ENCODE measurements at places on chromosomes 12 and 14.
A peak's percentile ranks its signal among the peaks of the same experiment; 100 is the strongest.

- no peak for DNase-seq
These were observed 354.4 kb downstream of the NELL2 start for GRCh38 chr12:44521702-44522101.

DNA sequence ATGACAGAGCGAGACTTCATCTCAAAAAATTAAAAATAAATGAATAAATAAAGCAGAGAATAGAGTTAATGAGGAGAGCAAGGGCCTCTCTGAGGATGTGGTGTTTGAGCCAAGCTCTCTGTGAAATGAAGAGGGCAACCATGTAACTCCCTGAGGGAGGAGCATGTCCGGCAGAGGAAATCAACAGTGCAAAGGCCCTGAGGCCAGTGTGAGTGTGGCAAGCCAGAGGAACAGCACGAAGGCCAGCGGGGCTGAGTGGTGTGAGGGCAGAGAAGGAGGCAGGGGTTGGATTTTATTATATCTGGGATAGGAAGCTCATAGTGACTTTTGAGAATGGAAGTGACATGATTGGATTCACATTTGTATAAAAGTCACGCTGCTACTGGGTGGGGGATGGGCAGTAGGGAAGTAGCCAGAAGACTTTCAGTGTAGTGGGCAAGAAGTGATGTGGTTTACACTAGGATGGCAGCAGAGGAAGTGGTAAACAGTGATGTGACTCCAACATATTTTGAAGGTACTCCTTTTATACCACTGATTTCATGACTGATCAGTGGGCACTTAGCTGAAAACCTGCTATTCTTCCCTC, 10.3 kb upstream of the LRP1-AS start:
- no peak for DNase-seq

DNA sequence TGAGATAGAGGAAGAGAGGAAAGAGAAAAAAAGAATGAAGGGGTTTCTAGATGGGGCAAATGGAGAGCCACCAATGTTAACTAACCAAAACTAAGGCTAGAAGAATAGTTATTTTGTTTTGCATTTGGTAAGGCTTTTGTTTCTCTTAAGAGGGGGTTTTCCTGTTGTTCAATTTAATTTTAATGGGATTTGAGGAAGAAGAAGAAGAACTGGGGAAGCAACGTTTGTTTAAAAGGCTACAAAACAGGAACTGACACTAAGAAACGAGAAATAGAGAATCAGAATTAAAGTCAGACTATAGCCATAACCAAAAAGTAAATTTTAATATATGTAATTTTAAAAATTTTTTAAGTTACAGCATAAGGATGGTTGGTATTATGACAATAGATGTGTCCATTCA, 13.7 kb downstream of the TXNDC16 start:
- no peak for DNase-seq

DNA sequence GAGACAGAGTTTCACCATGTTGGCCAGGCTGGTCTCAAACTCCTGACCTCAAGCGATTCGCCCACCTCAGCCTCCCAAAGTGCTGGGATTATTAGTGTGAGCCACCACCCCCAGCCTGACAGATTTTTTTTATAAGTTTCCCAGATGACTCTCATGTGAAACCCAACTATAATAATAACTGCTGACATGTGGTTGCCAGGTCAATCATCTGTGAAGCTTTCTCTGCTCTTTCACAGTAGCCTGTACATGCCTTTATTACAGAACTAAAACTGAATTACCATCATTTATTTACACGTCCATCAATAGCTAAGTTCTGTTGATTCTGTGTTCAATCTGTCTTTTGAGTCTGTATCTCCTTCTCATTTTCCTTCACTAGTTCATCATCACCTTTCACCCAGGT, 218.5 kb downstream of the RPS29 start:
- no peak for DNase-seq

- no peak for DNase-seq
These were observed 54.3 kb downstream of the TTC9 start for GRCh38 chr14:70696026-70696425.

DNA sequence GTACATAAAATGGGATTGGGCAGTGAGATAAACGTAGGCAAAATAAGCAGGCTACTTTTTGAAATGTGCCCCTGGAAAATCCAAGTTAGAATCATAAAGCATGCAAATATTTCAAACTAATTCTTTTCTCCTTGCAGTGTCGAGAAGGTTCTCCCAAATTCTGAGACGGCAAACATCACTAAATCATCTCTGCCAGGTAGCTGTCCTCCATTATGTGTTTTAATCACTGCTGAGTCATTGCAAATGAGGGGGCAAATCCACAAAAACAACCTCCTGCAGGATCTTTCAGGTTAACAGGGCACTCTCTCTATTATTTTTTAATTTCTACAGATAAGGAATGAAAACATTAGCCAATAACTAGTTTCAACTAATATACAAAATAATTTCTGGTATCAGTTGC, 63.2 kb upstream of the RIC8B start:
- DNase-seq = no peak

GRCh38 chr14:21454843-21455544, 929 bp downstream of the CHD8 start:
- peak; percentile 21 for DNase-seq

DNA sequence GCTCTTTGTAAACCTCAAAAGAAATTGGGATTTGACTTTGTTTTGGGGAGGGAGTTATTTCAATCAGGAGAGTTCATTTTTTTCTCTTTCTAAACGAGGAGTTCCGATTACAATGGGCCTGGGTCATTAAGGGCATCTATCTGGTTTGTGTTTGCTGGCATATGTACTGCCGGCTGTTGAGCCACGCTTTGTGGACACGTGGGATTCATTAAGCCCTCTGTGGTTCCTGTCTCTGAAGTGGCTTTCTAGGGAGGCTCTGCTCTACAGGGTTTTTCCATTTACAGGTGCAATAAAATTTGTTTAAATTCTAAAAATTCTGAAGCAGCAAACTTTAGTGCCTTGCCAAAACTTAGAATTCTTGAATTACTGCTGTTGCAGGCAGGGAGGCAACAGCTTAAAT, 57.9 kb downstream of the GNS start:
- DNase-seq = no peak

DNA sequence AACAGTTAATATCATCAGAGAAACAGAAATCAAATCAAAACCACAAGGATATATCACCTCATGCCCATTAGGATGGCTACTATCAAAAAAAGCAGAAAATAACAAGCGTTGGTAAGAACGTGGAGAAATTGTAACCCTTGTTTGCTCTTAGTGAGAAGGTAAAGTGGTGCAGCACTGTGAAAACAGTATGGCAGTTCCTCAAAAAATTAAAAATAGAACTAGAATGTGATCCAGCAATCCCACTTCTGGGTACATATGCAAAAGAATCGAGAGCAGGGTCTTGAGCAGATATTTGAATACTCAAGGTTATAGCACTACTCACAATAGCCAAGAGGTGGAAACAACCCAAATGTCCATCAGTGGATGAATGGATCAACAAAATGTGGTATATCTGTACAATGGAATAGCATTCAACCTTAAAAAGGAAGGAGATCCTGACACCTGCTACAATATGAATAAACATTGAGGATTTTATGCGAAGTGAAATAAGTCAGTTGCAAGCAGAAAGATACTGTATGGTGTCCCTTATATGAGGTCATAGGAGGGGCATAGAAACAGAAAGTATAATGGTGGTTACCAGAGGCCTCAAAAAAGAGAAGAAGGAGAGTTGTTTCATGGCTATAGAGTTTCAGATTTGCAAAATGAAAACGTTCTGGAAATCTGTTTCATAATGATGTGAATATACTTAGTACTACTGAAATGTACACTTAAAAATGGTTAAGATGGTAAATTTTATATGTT, 131.0 kb upstream of the EEA1 start:
- no peak for DNase-seq

- DNase-seq = no peak
These were observed 36.0 kb upstream of the PLEKHG6 start for GRCh38 chr12:6274231-6275221.

DNA sequence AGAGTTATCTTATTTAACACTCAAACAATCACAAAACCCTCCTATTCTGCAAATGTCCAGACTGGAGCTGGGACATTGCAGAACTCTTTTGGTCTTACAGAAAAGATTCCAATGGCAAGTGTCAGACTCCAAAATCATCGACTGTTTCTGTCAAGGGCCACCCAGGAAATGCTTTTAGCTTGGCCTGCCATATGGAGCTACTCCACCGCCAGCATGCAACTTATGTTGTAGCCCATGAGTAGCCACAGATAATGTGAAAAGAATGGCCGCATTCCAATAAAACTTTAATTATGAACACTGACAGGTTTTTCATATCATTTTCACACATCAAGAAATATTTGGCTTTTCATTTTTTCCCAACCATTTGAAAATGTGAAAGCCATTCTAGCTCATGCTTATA, 57.5 kb downstream of the SYNE3 start:
- no peak for DNase-seq

- DNase-seq = no peak
These were observed at the start of gene ESRRB for GRCh38 chr14:76375947-76376404. TSS of gene ESRRB (plus strand) at chr14:76376137. CDS start at chr14:76376402, 265 bp downstream.

- DNase-seq = no peak
These were observed 756 bp downstream of the TULP3 start for GRCh38 chr12:2891240-2892053.

GRCh38 chr12:45336331-45336730, 120.4 kb downstream of the ANO6 start:
- DNase-seq = no peak

GRCh38 chr14:102452302-102452701, 57.3 kb downstream of the ANKRD9 start:
- no peak for DNase-seq

- DNase-seq = no peak
These were observed 1.7 kb downstream of the POLE start for GRCh38 chr12:132685400-132685799.

GRCh38 chr14:100012478-100013327, 52.5 kb upstream of the EVL start:
- DNase-seq = no peak

GRCh38 chr12:22798116-22798515, 173.1 kb downstream of the ETNK1 start:
- DNase-seq = no peak

GRCh38 chr12:75641031-75641780, 129.8 kb upstream of the KRR1 start:
- peak; percentile 5 for DNase-seq

GRCh38 chr12:123150275-123150743, 581 bp downstream of the PITPNM2 start:
- DNase-seq = no peak

GRCh38 chr12:52074971-52075724, 4.4 kb upstream of the SMIM41 start:
- no peak for DNase-seq

GRCh38 chr12:89376202-89376529, 23.9 kb upstream of the DUSP6 start:
- DNase-seq = no peak

DNA sequence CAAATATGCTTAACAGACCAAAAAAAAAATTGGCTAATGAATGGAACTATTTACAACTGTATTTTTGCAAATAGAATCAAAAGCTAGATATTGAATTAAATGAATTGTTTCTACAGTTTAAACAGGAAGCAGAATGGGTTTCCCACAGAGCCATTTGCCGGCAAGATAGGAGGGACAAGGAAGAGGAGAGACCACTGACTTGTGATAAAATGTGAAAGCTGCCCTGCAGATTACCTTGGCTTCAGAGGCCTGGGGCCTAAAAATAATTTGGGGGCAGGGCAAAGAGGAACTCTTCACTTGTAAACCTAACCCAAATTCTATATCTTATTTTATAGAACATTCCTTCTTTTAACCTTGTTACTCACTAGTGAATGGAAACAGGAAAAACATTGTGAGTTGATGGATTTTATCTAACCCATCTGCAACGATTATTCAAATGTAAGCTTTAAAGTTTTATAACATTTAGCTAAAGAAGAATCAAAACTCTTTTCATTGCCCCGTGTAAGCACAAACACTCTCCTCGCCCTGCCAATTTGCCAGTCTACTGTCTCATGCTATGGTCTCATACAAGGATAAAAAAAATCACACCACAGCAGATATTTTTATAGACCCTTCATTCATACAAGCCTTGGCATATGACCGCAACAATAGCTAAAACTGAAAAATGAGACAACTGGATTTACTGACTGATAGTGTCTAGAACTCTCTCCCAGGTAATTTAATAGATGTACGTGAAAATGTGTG, 49.5 kb upstream of the MDM1 start:
- DNase-seq = no peak

DNA sequence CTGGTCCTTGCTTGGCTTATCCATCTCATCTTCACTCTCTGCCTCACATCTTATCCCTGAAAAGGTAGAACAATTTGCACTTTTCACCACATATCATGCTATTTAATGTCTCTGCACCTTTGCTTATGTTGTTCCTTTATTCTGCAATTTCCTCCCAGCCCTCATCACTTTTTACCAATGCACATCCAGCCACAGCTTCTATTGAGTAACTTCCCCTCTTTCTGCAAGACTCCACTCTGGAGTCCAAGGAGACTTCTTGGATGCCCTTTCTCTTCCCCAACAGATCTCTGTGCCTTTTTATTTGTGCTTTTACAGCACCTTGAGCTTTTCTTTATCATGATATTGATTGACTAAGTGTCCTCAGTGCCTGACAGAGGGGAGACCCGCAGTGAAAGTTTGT, 797.1 kb downstream of the VRK1 start:
- no peak for DNase-seq

GRCh38 chr12:26791301-26791791, 41.6 kb downstream of the ITPR2 start:
- DNase-seq = no peak

DNA sequence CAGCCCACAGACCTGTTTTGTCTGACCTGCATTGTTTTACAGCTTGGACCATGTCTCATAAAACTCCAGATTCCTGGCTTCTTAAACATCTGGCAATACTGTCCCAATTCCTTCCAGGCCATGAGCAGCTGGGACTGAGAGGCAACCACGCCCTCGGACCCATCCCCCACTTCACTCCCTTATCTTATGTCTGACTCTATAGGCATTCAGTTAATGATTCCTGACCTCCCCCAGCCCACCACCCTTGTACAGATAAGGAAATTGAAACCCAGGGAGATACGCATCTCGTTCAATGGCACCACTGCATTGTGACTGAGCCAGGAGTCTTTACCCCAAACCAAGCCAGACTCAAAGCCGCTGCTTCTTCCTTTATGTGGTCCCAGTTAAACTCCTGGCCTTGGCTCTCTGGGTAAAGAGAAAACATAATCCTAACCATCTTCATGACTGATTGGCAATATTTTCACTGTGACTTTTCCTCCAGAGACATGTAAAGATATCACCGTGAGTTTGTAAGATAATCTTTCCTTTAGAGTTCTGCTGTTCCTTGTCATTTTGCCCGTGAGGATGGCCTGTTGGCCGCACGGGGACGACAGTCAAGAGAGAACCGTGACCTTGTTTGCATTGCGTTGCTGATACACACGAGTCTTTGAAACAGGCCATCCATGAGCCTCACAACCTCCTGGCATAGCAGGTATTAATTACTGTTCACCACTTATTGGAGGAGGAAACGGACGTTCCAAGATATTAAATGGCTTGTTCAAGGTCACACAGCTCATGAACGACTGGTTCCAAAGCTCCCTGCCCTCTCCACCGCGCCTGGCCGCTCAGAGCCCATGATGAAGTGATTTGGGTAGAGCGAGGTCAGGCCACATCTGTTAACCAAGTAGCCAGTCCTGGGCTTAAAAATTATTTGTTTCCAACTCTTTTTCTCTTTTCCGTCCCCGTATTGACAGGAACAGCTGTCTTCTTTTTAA, 39.4 kb downstream of the MAP1LC3B2 start:
- no peak for DNase-seq

- peak; percentile 35 for DNase-seq
These were observed 743 bp downstream of the PUS1 start for GRCh38 chr12:131929581-131930456.

GRCh38 chr14:27528328-27528727, 930.5 kb upstream of the NOVA1 start:
- no peak for DNase-seq

All from central memory CD4-positive, alpha-beta T cell (primary cell).